NCI-H1436 (cell line): ENCODE measurements at places on chromosomes 11 and 22.

DNA sequence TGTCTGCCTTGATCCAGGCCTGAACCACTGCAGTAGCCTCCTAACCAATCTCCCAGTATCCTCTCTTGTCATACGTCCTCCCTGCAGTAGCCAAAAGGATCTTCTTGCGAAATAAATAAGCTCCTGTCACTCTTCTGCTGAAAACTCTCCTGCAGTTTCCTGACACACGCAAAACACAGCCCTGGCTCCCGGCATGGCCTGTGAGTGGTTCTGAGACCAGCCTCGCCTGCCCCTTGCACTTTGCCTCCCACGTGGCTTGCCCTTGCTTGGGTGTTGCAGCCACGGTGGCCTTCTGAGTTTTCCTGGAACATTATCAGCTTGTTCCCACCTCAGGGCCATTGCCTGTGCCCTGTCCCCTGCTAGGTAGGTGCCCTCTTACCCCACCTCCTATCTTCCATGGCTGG lies 7.2 kb downstream of the ZC3H7B start:
- no peak for DNase-seq

- DNase-seq, result no peak
Measured at GRCh38 chr11:57219021-57219627, 17.9 kb downstream of the APLNR start.

DNA sequence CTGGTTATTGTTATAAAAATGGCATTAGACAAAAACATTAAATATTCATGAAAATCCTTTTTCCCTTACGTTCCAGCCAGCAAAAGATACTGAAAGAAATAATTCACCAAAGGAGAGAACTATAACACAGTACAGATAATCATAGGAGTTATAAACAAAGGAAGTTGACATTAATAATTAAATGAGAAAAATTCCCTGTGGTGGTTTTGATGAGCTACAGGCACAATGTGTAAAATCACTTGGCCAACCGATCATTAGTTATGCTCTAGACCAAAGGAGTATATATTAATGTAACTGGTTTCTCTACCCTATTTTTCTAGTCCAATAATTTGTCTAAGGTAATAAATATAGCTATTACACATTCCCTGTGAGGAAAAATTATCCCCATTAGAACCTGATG lies 534.7 kb downstream of the CNTN5 start:
- no peak for DNase-seq

- no peak for DNase-seq
Measured at GRCh38 chr22:31646186-31647019, 15.6 kb downstream of the PISD start.

GRCh38 chr11:32817181-32817851 lies 12.4 kb upstream of the PRRG4 start:
- DNase-seq, result no peak

GRCh38 chr11:15229069-15229468 lies 114.3 kb downstream of the INSC start:
- DNase-seq, result no peak
